ENCODE measurements at places on chromosomes 12 and 14. TPM values are rescaled to one million over a fixed set of nuclear protein-coding genes. Genes with fewer than 3 reads are reported as not detected.

The GPR68 gene
- polyA plus RNA-seq = 1.1 TPM

The ACOT4 gene
- 3.7 TPM for polyA plus RNA-seq

The USP44 gene
- polyA plus RNA-seq = 0.95 TPM

The NKX2-8 gene
- not detected for polyA plus RNA-seq

The B4GALNT3 gene
- polyA plus RNA-seq = 6.3 TPM

The KCNC2 gene
- not detected for polyA plus RNA-seq

The ZDHHC22 gene
- not detected for polyA plus RNA-seq

The PKP2 gene
- polyA plus RNA-seq = 2.3 TPM

The OR6C2 gene
- polyA plus RNA-seq = not detected

The GUCY2C gene
- not detected for polyA plus RNA-seq

The MEG3 gene
- 986 TPM for polyA plus RNA-seq

The TMEM233 gene
- 1.5 TPM for polyA plus RNA-seq

The ANAPC7 gene
- polyA plus RNA-seq = 20.4 TPM

The C12orf42 gene
- polyA plus RNA-seq = not detected

The PPP2R5E gene
- 4.3 TPM for polyA plus RNA-seq

The LTB4R gene
- polyA plus RNA-seq = 5.1 TPM

The OTOGL gene
- 0.13 TPM for polyA plus RNA-seq

The STXBP6 gene
- polyA plus RNA-seq = 11.4 TPM

The SLC6A13 gene
- polyA plus RNA-seq = 0.34 TPM

The NGB gene
- 0.14 TPM for polyA plus RNA-seq

The KLRD1 gene
- polyA plus RNA-seq = 0.42 TPM

The LTA4H gene
- 36.9 TPM for polyA plus RNA-seq

The MYRFL gene
- not detected for polyA plus RNA-seq

The KLRB1 gene
- polyA plus RNA-seq = 0.90 TPM

The ARHGAP9 gene
- 2.6 TPM for polyA plus RNA-seq

The ERG28 gene
- polyA plus RNA-seq = 8.9 TPM

The MYH6 gene
- 0.56 TPM for polyA plus RNA-seq

The POU6F1 gene
- polyA plus RNA-seq = 3.1 TPM

The SERPINA5 gene
- 65.2 TPM for polyA plus RNA-seq

The LGR5 gene
- 0.03 TPM for polyA plus RNA-seq

The FAM161B gene
- 2.7 TPM for polyA plus RNA-seq

The ESRRB gene
- polyA plus RNA-seq = 0.34 TPM

The OAS2 gene
- polyA plus RNA-seq = 2.2 TPM
